Hypothalamus (tissue), 51 donors: ENCODE measurements at places on chromosomes 11 and 22.

DNA sequence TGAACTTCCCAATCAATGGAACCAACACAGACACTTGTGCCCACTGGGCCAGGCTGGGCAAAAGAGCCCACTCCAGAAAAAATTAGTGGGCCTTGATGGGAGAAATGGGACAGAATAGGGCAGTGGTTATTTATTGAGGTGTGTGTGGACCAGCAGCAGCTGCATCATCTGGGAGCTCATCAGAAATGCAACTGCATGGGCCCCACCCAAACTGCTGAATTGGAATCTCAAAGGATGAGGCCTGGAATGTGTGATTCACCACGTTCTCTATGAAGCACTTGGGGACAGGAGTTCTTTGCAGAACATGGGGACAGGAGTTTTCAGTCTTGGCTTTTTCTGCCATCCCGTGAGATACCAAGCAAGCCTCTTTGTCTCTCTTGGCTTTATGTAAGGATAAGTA is 255.6 kb upstream of the PLET1 start:
- DNase-seq: no peak

DNA sequence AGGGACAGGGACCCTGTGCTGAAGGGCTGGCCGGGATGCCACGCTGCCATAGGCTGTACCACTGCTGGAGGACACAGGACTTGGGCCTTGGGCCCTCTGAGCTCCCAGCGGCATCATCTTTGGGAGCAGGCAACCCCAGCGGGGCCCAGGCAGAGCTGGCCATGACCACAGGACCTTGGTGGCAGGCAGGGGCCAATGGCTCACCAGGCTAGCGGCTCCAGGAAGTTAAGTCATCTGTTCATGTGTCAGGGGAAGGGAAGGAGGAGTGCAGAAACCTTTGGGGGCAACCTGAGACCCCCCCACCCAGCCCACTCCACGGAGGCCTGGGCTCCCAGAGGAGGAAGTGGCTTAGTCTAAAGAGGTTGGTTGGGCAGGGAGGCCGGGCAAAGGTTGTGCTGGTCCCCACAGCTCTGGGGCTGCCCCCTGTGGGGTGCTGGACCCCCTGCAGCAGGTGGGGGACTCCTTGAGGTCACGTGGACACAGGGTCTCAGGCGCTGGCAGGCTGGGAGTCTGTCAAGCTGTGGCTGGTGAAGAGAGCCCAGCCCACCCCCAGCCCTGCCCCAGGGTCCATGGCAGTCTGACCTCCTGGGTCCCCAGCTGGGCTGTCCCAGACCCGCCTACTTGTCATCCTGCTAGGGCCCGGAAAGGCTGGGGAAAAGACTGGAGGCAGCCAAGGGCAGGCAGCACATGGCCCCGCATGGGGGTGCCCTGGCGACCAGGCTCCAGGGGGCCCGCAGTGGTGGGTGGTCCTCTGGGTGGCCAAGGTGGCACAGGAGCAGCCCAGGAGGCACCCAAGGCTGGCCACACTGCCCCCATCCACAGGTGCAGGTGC is 184.3 kb downstream of the IGLL1 start:
- no peak for DNase-seq

GRCh38 chr11:21056644-21057043 is 387.3 kb downstream of the NELL1 start:
- DNase-seq: no peak

DNA sequence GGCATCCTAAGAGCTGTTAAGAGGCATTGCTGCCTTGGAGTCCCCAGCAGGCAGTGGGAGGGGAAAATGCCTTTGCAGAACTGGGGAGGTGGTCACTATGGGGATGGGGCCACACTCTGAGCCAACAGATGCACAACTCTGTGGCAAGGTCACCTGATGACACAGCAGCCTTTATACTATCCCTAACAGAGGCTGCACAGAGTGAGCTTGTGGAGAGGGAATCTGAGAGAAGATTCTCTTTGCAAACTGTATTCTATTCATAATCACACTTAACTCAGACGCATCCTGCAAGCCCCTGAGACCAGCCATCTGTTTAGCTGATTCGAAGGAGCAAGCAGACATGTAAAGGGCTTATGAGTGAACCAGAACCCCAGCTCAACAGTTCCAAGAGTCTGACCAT is 49.0 kb upstream of the TTC12 start:
- no peak for DNase-seq

DNA sequence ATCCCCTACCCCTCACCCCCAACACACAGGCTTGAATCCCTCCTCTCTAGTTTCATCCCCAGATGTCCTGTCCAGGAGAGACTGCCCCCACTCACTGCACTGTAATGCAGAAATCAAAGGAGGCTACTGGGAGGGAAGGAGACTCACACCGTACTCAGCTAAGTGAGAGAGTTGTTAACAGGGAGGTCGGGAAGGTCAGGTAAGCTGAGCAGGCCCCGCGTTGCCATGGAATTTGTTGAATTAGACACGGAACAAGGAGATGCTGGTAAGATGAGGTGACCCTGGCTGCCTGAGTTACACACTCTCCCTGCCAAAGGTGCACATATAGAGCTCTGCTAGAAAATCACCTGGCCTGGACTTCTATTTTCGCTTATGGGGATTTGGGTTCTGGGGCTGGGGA is 197.9 kb downstream of the NXPE2 start:
- no peak for DNase-seq

- no peak for DNase-seq
These were observed 6.9 kb upstream of the TUBA8 start for GRCh38 chr22:18103527-18104269.

- DNase-seq: no peak
These were observed 9.4 kb upstream of the NLRP10 start for GRCh38 chr11:7974668-7975067.
